ENCODE measurements at places on chromosomes 12 and 14.

- no peak for DNase-seq
Measured at GRCh38 chr12:112573141-112573540, 154.4 kb downstream of the PTPN11 start.

GRCh38 chr14:35201066-35201465 lies 78.7 kb downstream of the PRORP start:
- DNase-seq, result no peak

DNA sequence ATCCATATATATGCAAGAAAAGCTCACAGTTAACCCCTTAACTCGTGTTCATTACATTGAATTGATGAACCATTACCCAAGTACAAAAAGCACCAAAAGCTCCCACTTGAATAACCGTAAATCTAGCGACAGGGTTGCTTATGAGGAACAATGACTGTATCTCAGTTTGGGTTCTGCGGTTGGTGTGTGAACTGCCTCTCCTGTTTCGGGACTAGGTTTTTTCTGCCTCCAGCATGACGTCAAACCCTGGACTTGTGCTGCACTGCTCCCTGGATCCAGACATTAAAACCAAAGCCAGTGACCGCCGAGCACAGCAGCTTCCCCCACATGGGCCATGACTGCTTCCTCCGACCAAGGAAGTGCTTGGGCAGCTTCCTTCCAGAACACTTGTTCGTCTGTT lies 77.7 kb downstream of the SETD3 start:
- DNase-seq, result no peak

DNA sequence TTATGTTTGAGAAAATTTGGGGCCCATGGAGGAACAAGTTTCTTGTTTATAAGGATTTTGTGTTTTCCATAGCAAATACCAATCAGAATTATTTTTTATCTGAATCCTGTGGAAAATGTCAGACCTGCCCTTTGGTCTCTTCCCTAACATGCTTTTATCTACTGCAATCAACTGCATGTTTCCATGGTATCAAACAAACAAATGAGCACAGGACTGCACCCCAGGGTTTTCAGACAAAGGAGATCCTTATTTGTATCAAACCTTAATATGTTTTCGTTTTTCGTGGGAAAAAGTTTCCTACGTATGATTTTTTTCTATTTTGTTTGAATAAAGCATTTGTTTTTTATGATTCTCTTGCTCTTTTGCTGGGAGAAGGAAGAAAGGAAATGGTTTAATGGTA lies 91.1 kb downstream of the GPR135 start:
- no peak for DNase-seq

DNA sequence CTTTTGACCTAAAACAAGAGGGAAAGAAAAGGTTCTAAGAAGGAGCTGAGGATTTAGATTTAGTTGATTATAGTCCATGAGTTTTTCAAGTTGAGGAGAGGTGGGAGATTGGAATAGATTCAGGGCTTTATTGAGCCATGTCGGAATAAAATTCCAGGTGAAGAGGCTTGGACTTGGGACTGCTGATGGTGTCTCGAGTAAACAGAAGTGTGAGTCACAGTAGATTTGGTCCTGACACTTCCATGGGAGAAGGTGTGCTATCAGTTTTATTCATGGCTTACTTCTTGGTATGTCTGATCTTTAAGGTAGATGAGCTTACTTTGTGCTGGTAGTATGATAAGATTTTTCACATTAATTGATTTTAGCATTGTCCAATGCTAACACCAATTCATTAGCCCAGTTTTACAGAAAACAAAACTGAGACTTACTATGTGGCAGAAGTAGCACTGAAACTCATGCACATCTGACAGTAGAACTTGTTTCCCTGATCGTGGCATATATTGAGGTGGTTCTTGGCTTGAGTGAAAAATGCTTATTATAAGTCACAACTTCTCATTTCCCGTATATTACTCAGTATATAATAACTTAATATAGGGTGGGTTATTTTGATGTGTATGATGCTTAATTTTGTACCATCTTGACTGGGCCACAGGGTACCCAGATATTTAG lies 172.4 kb upstream of the IGF1 start:
- no peak for DNase-seq
